Activated T-cell treated with anti-CD3 and anti-CD28 coated beads for 1 hour (primary cell): ENCODE measurements at places on chromosomes 2 and 18.
A peak's percentile ranks its signal among the peaks of the same experiment; 100 is the strongest.

GRCh38 chr2:219086196-219086595 lies 25.5 kb upstream of the IHH start:
- DNase-seq = no peak

- no peak for DNase-seq
Observed at GRCh38 chr2:71620116-71620515, 166.8 kb downstream of the DYSF start.

- no peak for DNase-seq
Observed at GRCh38 chr2:232857158-232857563, 12.9 kb upstream of the SNORC start.

DNA sequence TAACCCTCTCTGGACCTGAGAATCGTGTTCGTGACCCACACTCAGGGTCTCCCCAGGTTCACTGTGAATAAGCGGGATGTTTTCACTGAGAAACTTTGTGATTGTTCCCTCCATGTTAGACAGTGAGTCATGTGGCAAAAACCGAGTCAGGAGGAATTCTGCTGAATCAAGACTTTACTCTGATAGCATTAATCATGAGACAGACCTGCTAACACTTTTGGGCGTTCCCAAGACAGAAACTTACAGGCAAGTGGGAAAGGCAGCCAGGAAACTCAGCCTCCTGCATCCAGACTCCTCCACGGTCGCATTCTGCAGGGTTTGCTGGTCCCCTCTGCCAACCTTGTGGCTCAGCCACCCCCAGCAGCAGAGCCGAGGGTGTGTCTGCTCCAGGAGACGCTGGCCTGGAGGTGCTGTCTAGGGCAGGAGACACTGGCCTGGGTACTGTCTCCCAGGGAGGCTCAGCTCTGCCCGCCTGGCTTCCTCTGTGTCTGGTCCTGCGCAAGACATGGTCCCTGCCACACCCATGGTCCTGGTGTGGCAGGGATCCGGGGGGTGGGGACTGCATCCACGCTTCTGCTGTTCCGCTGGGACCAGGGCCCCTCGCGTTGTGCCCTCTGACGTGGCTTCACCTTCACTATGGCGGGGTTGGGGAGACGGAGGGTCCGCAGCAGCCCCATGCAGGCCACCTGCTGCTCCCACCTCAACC lies 177.4 kb downstream of the TWIST2 start:
- DNase-seq = no peak

- DNase-seq = no peak
Observed at GRCh38 chr2:164913640-164914350, 41.5 kb downstream of the SLC38A11 start.

- no peak for DNase-seq
Observed at GRCh38 chr18:4236940-4237663, 218.0 kb downstream of the DLGAP1 start.

GRCh38 chr2:26807788-26808460 lies 22.1 kb downstream of the CENPA start:
- no peak for DNase-seq

GRCh38 chr2:71704131-71704561 lies 250.8 kb downstream of the DYSF start:
- no peak for DNase-seq

- no peak for DNase-seq
Observed at GRCh38 chr2:139769633-139770032, 989.4 kb upstream of the NXPH2 start.

DNA sequence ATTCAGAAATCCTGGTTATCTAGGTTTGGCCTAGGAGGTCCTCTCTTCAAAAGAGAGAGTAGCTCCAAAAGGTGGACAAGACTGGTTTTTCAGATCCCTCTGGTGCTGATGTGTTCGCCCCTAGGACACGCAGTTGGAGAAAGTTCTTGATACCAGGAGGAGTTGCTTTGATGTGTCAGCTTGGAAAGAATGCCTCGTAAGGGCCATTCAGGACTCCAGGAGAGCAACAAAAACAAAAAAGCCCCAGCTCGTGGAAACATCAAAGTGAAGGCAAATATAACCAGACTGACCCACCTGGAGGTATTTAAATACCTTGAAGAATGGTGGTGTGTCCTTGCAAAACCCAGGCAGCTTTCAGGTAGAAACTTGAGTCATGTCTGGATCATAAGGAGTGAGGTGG lies 12.5 kb upstream of the LBH start:
- DNase-seq = no peak

GRCh38 chr2:48799601-48800000 lies 44.1 kb upstream of the LHCGR start:
- DNase-seq = no peak

DNA sequence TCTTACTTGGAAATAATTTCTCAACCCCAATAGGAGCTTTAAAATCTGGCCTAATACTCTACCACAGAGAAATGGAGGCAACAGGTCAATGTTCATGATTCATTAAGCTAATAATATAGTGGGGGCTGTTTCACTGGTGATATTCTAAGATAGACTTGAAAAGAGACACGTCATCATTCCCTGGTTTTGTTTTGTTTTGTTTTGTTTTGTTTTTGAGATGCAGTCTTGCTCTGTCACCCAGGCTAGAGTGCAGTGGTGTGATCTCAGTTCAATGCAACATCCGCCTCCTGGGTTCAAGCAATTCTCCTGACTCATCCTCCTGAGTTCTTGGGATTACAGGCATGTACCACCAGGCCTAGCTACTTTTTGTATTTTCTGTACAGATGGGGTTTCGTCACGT lies 37.5 kb upstream of the SOS1 start:
- no peak for DNase-seq

- no peak for DNase-seq
Observed at GRCh38 chr2:120681181-120681580, 54.5 kb upstream of the GLI2 start.

- DNase-seq = no peak
Observed at GRCh38 chr2:230680463-230681170, 32.0 kb upstream of the CAB39 start.

GRCh38 chr2:239730897-239731296 lies 294.2 kb downstream of the NDUFA10 start:
- no peak for DNase-seq

GRCh38 chr18:74508366-74508765 lies 12.2 kb downstream of the CNDP2 start:
- DNase-seq = no peak

DNA sequence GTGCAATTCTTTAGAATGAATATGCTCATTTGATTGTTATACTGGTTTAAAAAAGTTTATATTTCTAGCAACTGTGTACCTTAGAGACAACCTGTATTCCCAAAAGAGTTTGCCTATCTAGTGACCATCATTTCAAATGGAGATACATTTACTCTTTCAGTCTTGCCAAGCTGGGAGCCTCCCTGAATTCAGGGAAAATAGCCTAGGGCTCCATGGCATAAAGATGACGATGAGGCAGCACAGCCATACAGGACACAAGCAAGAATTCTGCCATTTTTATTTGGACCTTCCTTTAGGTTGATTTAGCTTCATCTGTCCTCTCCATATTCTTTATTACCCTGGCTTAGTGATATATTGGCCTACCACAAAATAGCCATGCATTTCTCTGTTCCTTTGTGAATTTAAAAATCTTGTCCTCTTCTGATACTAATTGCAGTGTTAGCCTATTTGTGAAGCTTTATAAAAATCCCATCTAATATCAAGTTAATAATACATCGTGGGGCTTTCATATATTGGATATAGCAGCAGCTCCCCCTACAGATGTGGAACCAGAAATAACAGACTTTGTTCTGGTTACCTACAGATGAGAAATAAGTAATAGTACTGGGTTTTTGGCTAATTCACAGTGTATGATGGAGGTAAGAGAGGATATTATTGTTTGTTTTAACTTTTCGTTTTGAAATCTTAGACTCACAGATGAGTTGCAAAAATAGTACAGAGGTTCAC lies 1661.9 kb upstream of the PIK3C3 start:
- DNase-seq = no peak

- no peak for DNase-seq
Observed at GRCh38 chr2:38580115-38580636, 22.6 kb downstream of the HNRNPLL start.

GRCh38 chr2:175064797-175065196 lies 59.6 kb upstream of the CHN1 start:
- no peak for DNase-seq

DNA sequence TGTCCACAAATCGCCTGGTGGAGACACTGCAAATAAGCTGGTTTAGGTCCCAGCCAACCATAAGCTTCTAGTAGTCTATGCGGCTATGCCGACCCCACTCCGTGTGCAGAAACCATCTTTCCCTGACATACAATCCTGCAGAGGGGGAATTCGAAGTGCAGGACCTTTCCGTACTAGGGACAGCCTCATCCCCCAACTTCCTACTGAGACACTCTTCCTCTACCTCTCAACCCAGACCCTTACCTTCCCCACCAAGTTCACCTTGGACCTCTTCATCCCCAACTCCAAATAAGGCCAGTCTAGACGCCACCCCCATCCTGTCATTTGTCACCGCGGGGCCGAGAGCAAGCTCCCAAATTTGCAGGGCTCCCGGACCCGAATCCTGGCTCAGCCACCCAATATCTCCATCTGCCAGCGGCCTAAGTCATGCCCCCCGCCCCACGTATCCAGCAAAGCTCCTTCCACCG lies 496 bp downstream of the SUCLG1 start:
- DNase-seq = peak; percentile 1

GRCh38 chr2:194723446-194723845 lies 933.6 kb upstream of the SLC39A10 start:
- DNase-seq = no peak

GRCh38 chr18:23196119-23197007 lies 61.1 kb downstream of the CABLES1 start:
- no peak for DNase-seq

- no peak for DNase-seq
Observed at GRCh38 chr2:132774189-132774588, 104.2 kb upstream of the LYPD1 start.

DNA sequence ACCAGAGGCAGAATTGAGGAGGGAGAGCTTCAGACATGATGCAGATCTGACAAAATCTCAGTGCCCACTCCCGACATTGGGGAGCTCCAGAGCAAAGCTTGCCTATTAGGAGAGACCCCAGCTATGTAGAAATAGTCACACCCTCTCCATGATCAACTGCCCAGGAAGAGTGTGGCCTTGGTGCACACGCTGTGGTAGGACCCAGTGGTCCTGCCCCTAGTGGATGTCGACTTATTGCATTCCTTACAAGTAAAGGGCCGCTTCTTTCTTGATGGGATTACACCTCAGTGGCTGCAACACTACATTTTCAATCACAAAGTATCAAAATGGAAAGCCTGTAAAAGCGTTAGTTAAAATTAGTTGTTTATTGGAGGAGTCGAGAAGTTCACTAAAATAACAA lies 64.2 kb downstream of the VRK2 start:
- no peak for DNase-seq
